ENCODE measurements at places on chromosomes 16 and 17. TPM values are rescaled to one million over a fixed set of nuclear protein-coding genes. Genes with fewer than 3 reads are reported as not detected.

NACA2 gene
- total RNA-seq, result not detected

DNA sequence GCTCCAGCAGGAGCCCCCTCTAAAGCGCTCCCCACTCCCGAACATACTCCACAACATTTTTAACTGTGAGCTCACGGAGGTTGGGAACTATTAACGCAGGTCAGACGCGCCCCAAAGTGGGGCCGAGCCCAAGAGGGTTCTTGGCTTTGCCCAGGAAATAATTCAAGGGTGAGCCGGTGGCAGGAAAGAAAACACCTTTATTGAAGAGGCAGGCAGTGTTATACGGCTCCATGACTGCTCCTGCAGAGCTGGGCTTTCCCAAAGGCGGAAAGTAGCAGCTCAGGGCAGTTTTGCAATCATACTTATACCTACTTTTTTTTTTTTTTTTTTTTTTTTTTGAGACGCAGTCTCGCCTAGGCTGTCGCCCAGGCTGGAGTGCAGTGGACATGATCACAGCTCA, 6.2 kb downstream of the ADCY9 start:
- H3K4me3 ChIP-seq, result no peak overlapping the region
- no peaks in the 10 kb centered on the region for H3K36me3 ChIP-seq
- H3K4me1 ChIP-seq, result peaks cover 17% of the 10 kb centered on the region
- no peak overlapping the region for H3K27ac ChIP-seq
- no peaks in the 10 kb centered on the region for H3K27me3 ChIP-seq

ELMO3 gene
- total RNA-seq, result 1.2 TPM

NLRC5 gene
- 33.1 TPM for total RNA-seq

CTRL gene
- 1.2 TPM for total RNA-seq

CD300A gene
- not detected for total RNA-seq

SECTM1 gene
- not detected for total RNA-seq

GRCh38 chr17:69335058-69335457, 8.1 kb upstream of the ABCA5 start:
- no peaks in the 10 kb centered on the region for H3K4me1 ChIP-seq
- H3K36me3 ChIP-seq, result no peaks in the 10 kb centered on the region
- H3K27me3 ChIP-seq, result no peaks in the 10 kb centered on the region
- DNase-seq, result peak; percentile 35
- no peak overlapping the region for H3K27ac ChIP-seq

ZPBP2 gene
- not detected for total RNA-seq

DNA sequence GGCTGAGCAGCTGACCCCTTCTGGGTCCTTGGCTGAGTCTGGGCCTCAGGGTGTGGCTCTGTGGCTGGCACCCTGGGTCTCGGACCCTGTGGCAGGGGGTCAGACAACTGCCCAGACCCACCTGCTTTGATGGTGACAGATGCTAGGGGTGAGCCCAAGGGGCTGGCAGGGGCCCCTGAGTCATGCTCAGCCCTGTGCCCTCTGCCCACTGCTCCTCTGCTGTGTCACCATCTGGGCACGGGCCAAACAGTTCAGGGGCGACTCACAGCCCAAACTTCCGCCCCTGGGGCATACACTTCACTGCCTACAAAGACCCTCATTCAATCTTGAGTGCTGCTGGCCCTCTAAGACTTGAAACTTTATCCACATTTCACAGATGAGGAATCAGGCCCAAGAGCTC, 5.7 kb downstream of the ADGRG1 start:
- H3K36me3 ChIP-seq, result no peaks in the 10 kb centered on the region
- peaks cover 4% of the 10 kb centered on the region for H3K27me3 ChIP-seq
- H3K4me1 ChIP-seq, result peaks cover 17% of the 10 kb centered on the region
- DNase-seq, result no peak
- H3K4me3 ChIP-seq, result no peak overlapping the region

DNA sequence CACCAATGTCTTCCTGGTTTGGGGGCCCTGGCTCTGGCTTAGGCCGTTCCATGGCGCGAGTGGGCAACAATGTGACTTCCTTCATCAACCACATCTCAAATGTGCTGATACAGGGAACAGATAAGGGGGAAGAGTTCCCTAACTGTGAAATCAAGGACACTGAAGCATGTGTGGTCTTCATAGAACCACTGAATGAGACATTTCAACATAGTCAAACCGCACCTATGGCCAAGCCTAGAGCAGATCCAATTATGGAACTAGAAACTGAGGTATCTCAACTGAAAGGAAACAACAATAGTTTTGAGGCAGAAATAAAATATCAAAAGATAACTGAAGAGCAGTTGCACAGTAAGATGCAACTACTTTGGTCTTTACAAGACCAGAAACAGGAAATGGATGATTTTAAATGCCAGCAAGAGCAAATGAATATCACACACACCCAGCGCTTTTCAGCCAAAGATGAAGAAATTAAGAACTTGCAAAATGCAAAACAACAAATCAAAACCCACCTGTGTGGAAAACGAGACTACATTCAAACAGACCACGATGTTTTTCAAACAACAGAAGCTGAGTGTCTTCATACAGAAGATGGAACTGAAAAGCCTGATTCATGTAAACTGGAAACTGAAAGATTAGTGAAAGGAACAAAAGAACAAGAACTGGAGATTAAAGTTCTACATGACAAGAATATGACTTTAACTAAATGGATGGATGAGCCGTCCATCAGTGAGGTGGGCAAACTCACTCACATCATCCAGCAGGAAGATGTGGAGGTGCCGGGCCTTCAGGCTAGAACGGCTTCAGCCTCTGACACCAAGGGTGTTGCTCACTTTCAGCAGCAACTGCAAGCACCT, 18.1 kb upstream of the LCMT1 start:
- no peaks in the 10 kb centered on the region for H3K4me1 ChIP-seq
- H3K4me3 ChIP-seq, result no peak overlapping the region
- H3K27me3 ChIP-seq, result peaks cover 4% of the 10 kb centered on the region
- H3K27ac ChIP-seq, result no peak overlapping the region
- no peak for DNase-seq

DNA sequence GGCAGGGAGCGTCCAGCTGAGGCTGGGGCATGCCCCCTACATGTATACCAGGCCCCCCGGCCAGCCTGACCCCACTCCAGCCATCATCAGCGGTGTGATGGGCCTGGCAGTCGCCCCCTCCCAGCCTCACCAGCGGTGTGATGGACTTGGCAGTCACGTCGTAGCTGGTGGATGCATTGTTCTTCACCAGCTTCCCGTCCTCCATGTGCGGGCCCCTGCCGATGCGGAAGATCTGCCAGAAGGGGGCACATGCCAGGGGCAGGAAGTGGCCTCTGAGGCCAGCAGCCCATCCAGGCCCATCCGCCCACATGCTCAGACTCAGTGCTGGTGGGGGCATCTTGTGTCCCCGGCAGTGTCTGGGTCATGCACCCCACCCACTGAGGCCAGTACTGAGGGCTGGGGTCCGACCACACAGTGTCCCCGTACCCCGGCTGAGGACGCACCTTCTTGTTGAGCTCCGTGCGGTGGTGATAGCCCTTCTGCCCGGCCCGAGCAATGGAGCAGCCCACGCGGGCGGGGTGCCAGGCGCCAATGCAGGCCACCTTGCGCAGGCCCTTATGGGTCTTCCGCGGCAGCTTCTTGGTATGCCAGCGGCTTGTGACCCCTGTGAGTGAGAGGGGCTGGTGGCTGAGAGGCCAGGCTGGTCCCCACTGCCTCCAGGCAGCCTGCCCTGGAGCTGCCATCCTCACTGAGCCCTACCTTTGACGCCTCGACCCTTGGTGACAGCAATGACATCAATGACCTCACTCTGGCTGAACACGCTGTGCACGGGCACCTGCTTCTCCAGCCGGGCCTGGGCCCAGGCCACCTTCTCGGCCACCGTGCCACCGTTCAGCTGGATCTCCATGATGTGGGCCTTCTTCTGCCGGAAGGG, 3.7 kb upstream of the MSRB1 start:
- no peak overlapping the region for H3K4me3 ChIP-seq
- peaks cover 9% of the 10 kb centered on the region for H3K4me1 ChIP-seq
- H3K27ac ChIP-seq, result no peak overlapping the region
- no peaks in the 10 kb centered on the region for H3K27me3 ChIP-seq
- no peak for DNase-seq
- H3K36me3 ChIP-seq, result no peaks in the 10 kb centered on the region

DNA sequence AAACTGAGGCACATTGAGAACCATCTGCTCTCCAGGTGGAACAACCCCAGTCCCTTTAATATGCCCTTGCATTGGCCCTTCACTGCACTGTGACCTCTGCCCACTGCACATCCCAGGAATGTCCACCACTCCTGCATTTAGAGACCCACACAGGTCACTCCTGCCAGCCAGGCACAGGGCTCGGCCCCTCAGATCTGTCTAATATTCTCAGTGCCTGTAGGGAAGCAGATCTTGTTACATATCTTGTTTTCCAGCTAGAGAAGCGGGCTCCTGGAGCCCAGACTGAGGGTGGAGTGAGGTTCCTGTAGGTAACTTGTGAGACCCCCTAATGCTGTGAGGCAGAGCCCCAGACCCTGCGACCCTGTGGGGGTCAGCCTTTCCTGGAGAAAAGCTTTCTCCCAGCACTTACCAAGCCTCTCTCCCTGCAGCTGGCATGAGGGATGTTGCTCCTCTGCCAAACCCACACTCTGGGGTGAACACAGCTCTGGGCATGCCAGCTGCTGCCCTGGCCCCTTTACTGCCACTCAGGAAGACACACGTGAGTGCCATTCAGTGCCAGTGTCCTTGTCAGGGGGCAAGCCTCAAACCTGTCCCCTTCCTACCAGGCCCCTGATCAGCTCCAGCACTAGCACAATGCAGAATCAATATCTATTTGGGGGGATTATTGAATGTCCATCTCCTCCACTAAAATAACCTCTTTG, 40.3 kb upstream of the CRHR1 start:
- no peaks in the 10 kb centered on the region for H3K27me3 ChIP-seq
- DNase-seq, result no peak
- no peaks in the 10 kb centered on the region for H3K36me3 ChIP-seq
- no peaks in the 10 kb centered on the region for H3K4me1 ChIP-seq

CACNG4 gene
- 1.3 TPM for total RNA-seq

DNA sequence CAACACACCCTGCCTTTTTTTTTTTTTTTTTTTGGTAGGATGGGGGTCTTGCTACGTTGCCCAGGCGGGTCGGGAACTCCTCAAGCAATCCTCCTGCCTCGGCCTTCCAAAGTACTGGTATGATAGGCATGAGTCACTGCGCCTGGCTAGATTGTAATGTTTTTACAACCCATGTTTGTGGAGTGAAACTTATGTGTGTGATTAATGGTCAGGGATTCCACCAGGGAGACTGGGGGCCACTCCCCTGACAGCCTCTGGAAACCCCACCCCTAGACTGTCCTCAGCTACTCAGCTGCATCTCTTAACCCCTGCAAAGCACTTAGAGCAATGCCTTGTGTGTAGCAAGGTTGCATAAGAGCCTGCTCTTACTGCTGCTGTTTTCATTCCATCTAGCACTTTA, 220.5 kb downstream of the PARN start:
- no peaks in the 10 kb centered on the region for H3K27me3 ChIP-seq
- no peak overlapping the region for H3K4me3 ChIP-seq
- H3K27ac ChIP-seq, result no peak overlapping the region
- no peaks in the 10 kb centered on the region for H3K4me1 ChIP-seq
- DNase-seq, result peak; percentile 93

DNA sequence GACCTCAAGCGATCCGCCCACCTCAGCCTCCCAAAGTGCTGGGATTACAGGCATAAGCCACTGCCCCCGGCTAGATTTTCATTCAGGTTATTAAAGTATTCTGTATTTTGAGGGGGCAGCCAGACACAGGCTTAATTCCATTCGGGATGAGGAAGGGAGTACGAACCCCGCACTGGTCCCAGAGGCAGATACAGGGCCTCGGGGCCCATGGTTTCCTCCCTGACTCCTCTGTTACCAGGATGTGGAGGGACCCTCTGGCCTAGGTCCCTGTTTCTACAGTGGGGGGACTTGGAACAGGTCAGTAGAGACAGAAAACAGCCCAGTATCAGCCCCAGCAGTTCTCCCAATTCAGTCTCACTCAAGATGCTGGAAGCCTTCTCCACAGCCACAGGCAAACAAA, 42.0 kb downstream of the PECAM1 start:
- H3K36me3 ChIP-seq, result no peaks in the 10 kb centered on the region
- no peak for DNase-seq
- peaks cover 10% of the 10 kb centered on the region for H3K4me1 ChIP-seq

GRCh38 chr17:19796457-19796856, 48.4 kb upstream of the ALDH3A1 start:
- DNase-seq, result no peak
- H3K27ac ChIP-seq, result no peak overlapping the region
- no peak overlapping the region for H3K4me3 ChIP-seq
- H3K36me3 ChIP-seq, result no peaks in the 10 kb centered on the region
- H3K27me3 ChIP-seq, result no peaks in the 10 kb centered on the region
- no peaks in the 10 kb centered on the region for H3K4me1 ChIP-seq

- H3K36me3 ChIP-seq, result no peaks in the 10 kb centered on the region
- peak; percentile 91 for DNase-seq
- no peak overlapping the region for H3K4me3 ChIP-seq
- H3K27ac ChIP-seq, result peak overlapping the region; percentile 47
- peaks cover 18% of the 10 kb centered on the region for H3K4me1 ChIP-seq
Measured at GRCh38 chr17:77770331-77771105, 188.0 kb upstream of the TNRC6C start.

TP53TG3D gene
- total RNA-seq, result not detected

ELP5 gene
- total RNA-seq, result 25.4 TPM

GRCh38 chr17:27540318-27541101, 84.3 kb downstream of the KSR1 start:
- no peaks in the 10 kb centered on the region for H3K36me3 ChIP-seq
- peaks cover 56% of the 10 kb centered on the region for H3K4me1 ChIP-seq
- H3K4me3 ChIP-seq, result no peak overlapping the region
- H3K27ac ChIP-seq, result peak overlapping the region; percentile 73
- DNase-seq, result peak; percentile 100
- no peaks in the 10 kb centered on the region for H3K27me3 ChIP-seq

DNA sequence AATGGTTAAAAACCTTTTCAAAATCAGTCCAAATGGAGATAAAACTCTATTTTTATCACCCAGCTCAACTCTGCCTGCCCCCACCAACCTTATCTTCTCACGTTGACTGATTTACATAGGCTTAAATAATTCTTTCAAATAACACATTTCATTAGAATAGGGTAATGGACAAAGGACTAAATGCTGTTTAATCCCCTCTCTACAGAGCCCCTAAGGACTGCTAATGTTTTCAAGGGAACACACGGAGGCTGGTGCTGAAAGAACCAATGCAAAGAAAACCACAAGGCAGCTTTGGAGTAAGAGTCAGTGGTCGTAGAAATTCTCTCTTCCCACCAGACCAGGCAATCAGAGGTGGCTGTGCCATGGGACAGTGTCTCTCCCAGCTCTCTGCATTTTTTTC, 445.7 kb upstream of the MAF start:
- H3K27ac ChIP-seq, result no peak overlapping the region
- no peaks in the 10 kb centered on the region for H3K36me3 ChIP-seq
- H3K4me3 ChIP-seq, result no peak overlapping the region

- H3K27me3 ChIP-seq, result no peaks in the 10 kb centered on the region
- peaks cover 13% of the 10 kb centered on the region for H3K4me1 ChIP-seq
- no peaks in the 10 kb centered on the region for H3K36me3 ChIP-seq
- no peak overlapping the region for H3K4me3 ChIP-seq
- peak overlapping the region; percentile 35 for H3K27ac ChIP-seq
- peak; percentile 90 for DNase-seq
Measured at GRCh38 chr17:64196601-64197000, 66.5 kb downstream of the TEX2 start.

- no peaks in the 10 kb centered on the region for H3K4me1 ChIP-seq
- no peak overlapping the region for H3K27ac ChIP-seq
- no peaks in the 10 kb centered on the region for H3K27me3 ChIP-seq
- peaks cover 5% of the 10 kb centered on the region for H3K36me3 ChIP-seq
Measured at GRCh38 chr16:75362846-75363245, 70.5 kb downstream of the CFDP1 start.

ALDH3A1 gene
- not detected for total RNA-seq

Data from astrocyte (in vitro differentiated cells and primary cell).